ENCODE measurements at places on chromosomes 2 and 18.

GRCh38 chr2:76159042-76159648 is 448.4 kb upstream of the GCFC2 start:
- DNase-seq, result no peak

GRCh38 chr2:15050483-15050882 is 418.0 kb downstream of the LRATD1 start:
- DNase-seq, result peak; percentile 25

DNA sequence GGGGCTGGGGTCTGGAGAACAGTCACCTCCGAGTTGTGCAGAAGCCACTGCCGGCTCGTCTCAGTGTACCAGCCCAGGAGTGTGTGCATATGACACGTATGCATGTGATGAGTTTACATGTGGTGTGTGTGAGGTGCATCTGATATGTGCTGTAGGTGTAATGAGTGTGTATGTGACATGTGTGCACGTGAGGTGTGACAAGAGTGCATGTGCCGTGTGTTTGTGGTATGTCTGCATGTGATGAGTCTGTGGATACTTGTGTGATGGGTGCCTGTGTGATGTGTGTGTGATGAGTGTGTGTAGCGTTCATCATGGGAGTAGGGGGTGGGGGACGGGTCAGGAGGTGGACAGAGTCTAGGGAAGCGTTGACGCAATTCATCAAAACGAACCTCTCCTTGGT is 12.8 kb downstream of the NTSR2 start:
- DNase-seq, result no peak

- DNase-seq, result peak; percentile 28
These were observed 86.6 kb upstream of the ZFP36L2 start for GRCh38 chr2:43312755-43313641.

DNA sequence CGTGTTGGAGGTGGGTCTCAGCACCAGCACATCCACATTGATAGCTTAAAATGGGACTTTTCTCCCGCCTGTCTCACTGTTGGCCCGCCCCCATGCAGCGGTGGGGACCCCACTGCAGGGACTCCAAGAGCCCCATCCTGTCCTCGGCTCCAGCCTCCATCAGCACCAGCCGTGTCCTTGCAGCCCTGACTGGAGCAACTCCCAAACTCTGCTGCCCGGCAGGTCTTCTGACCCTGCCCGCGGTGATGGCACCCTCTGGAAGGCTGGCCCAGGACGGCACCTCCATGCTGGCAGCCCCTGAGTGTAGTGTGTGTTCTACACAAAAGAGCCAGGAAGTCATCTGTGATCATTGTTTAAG is 41.6 kb upstream of the KCNG2 start:
- DNase-seq, result no peak

DNA sequence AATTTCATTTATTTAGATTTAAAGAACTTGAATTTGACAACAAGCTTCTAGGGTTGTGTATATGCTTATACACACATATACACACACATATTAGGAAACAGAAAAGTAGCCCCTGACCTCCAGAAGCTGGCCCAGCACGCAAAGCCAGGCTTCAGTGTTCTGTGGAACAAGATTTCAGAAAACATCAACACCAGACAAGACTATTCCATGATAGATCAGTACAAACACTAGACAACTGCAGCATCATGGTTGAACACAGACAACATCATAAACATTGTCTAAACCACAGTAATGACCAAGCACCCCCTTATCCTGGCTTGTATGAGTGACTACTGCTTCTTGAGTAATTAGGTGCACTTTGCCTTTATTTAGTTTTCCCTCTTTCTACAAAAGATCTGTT is 457.6 kb downstream of the TMEM182 start:
- no peak for DNase-seq

DNA sequence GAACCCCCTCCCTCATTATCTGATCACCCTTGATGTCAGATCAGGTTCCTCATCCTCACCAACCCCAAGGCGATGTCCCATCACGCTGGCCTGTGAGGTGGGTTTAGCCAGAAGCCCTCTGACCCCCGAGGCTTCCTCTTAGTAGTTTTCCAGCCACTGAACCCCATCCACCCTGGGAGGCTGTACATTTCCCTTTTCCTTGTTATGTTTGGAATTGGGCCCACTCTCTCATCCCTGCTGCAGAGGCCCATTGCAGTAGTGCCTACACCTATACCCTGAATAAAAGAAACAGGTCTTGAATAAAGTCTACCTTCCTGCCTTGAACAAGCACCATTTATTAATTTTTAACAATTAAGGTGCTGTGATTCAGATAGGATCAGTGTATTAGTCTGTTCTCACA is 80.1 kb downstream of the NCAPH start:
- no peak for DNase-seq

DNA sequence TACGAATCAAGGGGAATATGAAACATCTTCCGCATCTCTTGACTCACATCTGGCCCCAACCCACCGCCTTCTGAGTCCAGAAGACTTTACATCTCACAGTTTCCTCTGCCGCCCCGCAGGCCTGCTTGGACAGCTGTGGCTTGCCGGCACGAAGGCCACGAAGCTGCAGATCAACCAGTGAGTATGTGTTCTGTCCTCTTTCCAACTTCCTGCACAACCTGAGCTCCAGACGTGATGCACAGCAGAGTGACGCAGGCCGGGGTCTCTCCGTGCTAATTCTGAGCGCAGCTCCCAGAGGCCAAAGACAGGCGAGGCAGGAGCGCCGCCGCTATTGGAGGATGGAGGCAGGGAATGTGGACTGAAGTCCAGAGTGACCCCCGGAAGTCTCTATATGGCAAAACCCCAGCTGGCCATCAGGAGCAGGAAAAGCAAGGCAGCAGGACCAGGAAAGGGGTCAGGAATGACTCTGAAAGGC is 93.5 kb downstream of the ZCCHC2 start:
- no peak for DNase-seq

GRCh38 chr18:56702946-56703345 is 51.8 kb downstream of the WDR7 start:
- DNase-seq, result no peak

- no peak for DNase-seq
These were observed 190.7 kb upstream of the SIX2 start for GRCh38 chr2:45199973-45200372.

- peak; percentile 12 for DNase-seq
These were observed 12.7 kb upstream of the CDH2 start for GRCh38 chr18:28189400-28190239.

- peak; percentile 56 for DNase-seq
These were observed 24.7 kb upstream of the AGAP1 start for GRCh38 chr2:235468978-235469655.

DNA sequence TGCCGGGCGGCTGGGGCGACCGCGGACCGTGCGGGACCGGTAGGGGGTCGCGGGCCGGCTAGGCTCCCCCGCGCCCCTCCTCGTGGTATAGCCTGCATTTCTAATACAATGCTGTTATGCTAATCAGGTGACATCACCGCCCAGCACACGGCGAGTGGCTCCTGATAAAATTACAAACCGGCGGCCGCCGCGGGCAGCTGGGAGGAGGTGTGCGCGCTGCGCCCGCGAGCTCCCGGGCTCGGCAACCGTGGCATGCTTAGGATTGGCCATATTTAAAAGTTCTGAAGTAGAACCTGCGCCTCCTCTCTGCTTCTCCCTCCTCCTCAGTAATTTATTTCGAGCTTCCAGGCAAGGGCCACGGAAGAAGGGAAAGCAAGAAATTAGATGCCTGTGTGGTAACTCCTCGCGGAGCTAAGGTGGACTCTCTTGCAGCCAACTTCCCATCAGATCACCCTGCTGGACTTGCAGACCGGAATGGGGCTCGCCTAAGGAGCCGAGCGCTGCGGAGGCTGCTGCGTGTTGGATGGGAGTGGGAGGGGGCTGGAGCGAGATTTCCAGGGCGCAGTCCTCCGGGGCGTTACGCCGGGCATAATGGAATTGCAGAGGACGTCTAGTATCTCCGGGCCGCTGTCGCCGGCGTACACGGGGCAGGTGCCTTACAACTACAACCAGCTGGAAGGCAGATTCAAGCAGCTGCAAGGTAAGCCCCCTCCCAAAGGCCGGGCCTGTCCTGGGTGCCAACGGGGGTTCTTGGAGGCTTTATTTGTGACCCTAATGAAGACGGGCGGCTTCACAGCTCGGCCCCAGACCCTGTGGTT is 102.3 kb downstream of the SPTBN1 start:
- peak; percentile 37 for DNase-seq

DNA sequence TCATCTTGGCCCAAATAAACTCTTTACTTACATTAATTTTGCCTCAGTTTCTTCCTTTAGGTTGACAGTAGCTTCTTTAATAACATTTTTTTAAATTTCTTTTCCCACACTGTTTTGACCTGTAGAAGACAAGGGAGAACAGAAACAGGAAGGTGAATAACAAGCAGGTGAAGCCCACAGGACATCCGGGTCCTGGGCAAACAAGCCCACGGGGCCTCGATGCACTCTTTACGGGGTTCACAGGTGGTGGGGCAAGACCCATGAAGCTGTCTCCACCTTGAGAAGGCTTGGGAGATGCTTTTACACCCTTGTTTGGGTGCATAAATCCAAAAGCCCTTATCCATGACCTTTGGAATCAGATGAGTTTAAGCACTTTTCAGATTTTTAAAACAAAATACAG is 301.0 kb upstream of the MGAT5 start:
- DNase-seq, result no peak
